ENCODE measurements at places on chromosomes 1 and 21.
A peak's percentile ranks its signal among the peaks of the same experiment; 100 is the strongest.

- DNase-seq, result no peak
Measured at GRCh38 chr1:227797144-227797543, 18.3 kb upstream of the PRSS38 start.

DNA sequence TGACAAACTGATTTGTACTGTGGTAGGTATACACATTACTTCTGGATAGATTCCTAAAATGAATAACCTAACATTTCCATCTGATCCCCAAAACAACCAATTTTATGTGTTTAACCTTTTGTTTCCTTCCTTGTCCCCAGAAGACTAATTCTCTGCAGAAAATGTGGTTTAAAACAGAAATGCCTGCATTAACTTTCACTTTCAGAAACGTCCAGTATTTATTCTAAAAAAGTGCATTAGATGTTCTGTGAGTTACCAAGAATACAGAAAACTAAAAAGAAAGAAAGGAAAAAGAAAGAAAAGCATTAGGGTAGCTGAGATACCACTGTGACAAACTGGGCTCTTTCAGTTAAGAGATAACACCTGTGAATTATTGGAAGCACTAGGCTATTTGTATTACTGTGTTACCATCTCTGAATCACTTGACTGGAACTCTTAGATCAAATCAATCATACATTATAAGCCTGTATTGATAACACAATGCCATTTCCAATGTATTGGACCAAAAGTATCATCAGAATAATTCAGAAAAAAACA, 177.7 kb downstream of the NCAM2 start:
- no peak for DNase-seq

DNA sequence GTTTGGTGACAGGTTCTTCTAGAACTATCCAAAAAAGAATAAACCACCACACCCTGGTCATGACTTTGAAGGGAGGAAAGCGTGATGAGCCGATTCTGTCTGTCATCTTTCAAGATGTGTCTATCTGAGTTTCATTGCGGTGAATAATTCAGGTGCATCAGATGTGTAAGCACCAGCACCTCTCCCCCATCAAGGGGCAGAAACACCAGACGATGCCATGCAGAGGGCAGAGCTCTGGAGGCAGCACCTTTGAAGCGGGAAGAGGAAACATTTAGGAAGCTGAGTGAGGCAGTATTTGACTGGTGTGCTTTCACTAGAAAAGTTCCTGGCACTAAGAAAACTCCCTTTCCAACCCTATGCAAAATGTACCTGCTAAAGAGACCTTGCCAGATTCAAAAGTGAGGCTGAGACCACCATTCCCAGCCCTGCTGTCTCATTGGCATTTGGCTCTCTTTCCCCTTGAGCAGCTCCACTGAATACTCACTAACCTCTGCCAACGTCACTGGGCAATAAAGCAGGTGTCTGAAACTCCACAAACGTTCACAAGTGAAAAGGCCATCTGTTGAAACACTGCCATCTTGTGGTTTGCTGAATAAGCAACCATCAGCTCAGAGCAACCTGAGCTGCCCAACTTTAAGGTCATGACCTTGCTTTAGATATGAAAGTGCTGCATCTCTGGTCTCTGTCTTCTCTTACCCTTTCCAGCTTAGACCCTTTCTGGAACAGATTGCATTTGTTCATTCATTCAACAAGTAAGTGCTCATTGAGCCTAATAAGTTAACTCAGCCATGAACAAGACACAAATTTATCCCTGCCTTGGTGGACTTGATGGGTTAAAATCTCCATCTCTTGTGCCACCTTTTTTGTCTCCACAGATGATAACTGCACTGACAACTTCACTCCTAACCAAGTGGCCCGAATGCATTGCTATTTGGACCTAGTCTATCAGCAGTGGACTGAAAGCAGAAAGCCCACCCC, 228.6 kb downstream of the PAPPA2 start:
- no peak for DNase-seq

- DNase-seq, result no peak
Measured at GRCh38 chr1:165376041-165376810, 19.7 kb upstream of the LMX1A start.

DNA sequence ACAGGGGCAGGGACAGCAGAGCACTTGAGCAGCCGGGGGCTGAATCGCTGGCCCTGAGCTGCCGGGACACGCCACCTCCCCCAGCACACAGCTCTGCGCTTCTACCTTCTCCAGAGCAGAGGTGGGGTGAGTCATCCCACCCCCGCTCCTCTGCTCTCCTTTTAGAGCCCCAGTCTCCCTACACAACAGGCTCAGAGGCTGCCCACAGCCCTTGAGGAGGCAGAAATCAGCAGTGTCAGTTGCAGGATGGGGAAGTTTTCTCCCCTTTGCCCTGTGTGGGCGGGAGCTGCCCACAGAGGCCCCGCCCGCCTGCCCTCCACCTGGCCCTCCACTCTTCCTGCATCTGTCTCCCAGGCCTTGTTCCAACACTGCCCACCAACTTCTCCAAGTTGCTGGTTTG, 94.6 kb downstream of the STUM start:
- peak; percentile 62 for DNase-seq

GRCh38 chr1:26363549-26364448, 8.8 kb downstream of the ZNF683 start:
- peak; percentile 78 for DNase-seq

DNA sequence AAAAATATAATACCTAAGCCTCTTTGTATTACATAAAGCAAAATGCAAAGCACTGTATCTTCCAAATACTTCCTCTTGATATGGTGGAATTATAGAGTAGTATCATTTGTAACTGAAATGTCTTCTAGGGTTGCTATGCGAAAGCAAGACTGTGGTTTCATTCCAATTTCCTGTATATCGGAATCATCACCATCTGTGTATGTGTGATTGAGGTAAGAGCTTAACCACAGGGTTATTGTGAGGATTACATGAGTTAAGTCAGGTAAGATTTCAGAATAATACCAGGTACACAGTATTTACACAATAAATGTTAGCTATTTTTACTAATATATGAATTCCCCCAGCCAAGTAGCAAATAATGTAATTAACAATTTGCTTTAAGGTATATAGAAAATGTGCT, 24.7 kb downstream of the CD53 start:
- peak; percentile 26 for DNase-seq

- no peak for DNase-seq
Measured at GRCh38 chr21:46667741-46668380, 32.4 kb downstream of the PRMT2 start.

DNA sequence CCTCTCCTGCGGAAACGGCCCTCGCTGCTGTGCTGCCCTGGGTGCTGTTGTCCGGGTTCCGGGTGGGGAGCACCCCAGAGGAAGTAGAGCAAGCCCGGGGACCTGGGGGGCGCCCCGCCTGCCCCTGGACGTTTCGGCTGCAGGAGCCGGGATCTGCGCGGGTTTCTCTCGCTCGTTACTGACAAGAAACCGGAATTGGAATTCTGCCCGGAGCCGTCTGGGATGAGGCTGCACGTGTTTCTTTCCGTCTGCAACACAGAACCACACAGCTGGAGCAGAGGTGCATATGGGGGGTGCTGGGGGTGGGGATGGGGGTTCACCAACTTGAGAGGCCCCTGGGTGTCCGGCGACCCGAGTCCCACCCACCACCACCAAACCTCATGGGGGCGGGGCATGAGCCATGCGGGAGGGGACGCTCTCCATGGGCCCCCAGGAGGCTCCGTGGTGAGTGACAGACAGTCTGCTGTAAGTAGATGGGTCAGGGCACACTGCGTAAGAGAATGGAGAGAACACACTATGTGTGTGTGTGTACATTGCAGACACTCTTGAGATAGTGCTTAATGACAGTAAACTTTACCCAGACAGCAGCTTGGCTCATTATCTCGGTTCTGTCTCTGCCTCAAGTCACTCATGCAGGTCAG, 261.4 kb upstream of the C1orf174 start:
- DNase-seq, result no peak

- no peak for DNase-seq
Measured at GRCh38 chr1:17274186-17275170, 25.6 kb downstream of the PADI3 start.

DNA sequence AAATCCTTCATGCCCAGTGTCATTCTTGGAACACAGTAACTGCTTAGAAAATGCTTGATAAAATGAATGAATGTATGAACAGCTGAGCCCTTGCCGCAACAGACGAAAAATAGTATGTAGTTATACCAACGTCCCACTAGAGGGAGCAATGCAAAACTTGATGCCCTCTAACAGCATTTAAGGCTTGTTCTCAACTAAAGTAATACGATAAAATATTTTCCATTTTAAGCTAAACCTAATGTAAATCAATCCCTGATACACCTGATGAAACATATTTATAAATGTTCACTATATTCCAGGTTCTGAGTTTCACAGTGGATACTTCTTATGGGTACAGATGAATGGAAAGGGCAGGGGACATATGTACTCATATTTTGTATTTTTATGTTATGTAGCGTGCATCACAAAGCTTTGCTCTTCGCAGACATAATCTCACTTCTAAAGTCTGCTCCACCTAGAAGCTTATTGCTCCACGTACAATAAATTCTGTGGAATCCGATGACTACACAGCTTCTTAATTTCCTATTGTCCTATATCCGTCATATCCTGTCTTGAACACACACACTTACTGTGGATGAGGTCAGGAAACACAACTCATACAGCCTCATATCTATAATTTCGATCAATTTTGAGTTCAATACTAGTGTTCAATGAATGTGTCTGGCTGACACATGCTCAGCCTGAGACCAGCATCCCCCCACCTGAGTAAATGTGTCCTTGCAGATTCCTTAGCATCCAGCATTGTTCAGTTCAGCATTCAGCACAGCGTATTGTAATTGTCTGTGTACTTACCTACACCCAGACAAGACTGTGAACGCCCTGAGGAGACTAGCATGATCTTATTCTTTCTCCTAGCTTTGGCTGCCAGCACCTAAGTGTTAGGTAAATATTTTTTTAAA, 4.4 kb upstream of the UTP25 start:
- no peak for DNase-seq

DNA sequence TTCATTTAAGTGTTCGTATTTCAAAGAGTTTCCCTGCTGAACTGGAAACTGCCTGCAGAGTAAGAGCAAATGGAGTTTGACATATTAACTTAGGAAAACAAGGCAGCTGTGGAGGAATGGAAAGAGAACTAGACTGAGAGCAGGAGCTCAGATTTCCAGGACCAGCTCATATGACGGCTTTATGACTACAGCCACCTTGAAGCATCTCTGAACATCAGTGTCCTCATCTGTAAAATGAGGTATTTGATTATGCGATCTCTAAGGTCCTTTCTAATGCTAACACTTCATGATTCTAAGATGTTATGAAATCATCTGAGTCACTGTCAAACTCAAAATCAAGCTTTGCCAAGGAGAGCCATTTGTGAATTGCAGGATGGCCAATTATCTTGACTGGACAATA, 112.3 kb downstream of the PRRX1 start:
- DNase-seq, result no peak

DNA sequence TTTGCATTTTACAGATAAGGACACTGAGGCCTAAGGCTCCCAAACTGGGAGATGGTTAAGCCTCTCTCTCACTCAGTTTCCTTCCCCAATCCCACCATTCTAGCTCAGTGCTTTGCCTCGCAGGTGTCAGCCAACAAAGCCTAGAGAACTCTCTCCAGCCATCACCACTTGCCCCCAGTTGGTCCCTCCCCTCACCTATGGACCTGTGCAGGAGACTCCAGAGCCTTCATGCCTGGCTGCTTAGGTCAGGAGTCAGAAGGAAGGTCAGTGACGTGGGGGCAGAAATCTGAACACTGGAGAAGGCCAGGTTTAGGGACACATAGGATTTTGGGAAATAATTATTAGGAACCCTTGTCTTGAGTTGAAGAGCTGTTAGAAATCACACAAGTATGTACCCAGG, 295.3 kb downstream of the PTPRU start:
- DNase-seq, result peak; percentile 3

DNA sequence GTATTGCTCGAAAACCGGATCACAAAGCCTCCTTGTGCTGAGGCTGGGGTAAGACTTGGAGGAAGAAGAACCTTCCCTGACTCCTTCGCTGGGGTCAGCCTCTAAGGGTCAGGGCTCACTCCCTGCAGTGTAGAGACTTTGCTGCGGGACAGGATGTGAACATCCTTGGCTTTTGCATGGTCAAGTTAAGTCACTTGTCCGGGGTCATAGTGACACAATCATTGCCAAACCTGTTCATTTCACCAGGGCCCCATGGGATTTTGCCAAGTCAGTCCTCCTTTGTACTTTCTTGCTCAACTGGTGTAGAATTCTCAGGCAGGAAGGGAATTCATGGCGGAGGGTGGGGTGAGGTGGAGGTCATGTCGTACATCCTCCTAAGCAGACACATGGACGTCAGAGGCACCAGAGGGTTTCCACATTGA, 24.7 kb upstream of the IL10 start:
- DNase-seq, result no peak

DNA sequence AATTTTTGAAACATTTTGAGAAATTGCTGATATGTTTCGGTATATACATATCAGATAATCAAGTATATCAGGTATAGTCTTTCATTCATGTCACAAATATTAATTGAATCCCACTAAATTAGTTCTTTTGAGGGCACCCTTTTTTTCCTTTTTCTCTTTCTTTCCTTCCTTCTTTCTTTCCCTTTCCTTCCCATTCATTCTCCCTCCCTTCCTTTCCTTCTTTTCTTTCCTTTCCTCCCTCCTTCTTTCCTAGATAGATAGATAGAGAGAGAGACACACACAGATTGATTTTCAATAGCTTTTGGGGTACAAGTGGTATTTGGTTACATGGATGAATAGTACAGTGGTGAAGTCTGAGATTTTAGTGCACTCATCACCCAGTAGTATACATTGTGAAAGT, 5.7 kb downstream of the NSL1 start:
- no peak for DNase-seq

DNA sequence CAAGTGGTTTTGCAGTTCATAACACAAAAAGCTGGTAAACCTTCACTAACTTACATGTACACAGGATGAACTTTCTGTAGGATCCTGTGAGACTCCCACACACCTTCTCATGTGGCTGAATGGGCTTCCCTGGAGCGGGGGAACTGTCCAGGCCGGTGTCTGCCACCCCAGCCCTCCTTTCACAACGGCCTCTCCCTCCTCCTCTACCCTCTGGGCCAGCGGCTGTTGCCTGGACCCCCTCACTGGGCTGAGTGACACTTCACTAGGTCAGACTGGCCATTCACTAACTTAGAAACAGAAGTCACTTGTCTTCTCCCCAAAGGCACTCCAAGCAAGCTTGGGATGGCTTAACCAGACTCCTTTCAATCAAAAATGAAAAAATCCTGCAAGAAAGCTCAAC, 16.1 kb downstream of the SSU72 start:
- DNase-seq, result no peak
